ENCODE measurements at places on chromosomes 1 and 21. TPM values are rescaled to one million over a fixed set of nuclear protein-coding genes. Genes with fewer than 3 reads are reported as not detected.
A peak's percentile ranks its signal among the peaks of the same experiment; 100 is the strongest.

Gene XCL1
- not detected for total RNA-seq

Gene SLC1A7
- 0.29 TPM for total RNA-seq

Gene PCP4L1
- total RNA-seq, result 19.4 TPM

Gene TRIM58
- total RNA-seq, result not detected

Gene SPOCD1
- not detected for total RNA-seq

Gene CD5L
- not detected for total RNA-seq

Gene RIPPLY3
- not detected for total RNA-seq

Gene ADORA3
- total RNA-seq, result 0.29 TPM

Gene TRIM67
- not detected for total RNA-seq

- H3K4me3 ChIP-seq, result no peak overlapping the region
- peaks cover 55% of the 10 kb centered on the region for H3K36me3 ChIP-seq
- no peak overlapping the region for H3K27ac ChIP-seq
Measured at GRCh38 chr1:19623523-19623922, 20.6 kb upstream of the NBL1 start.

DNA sequence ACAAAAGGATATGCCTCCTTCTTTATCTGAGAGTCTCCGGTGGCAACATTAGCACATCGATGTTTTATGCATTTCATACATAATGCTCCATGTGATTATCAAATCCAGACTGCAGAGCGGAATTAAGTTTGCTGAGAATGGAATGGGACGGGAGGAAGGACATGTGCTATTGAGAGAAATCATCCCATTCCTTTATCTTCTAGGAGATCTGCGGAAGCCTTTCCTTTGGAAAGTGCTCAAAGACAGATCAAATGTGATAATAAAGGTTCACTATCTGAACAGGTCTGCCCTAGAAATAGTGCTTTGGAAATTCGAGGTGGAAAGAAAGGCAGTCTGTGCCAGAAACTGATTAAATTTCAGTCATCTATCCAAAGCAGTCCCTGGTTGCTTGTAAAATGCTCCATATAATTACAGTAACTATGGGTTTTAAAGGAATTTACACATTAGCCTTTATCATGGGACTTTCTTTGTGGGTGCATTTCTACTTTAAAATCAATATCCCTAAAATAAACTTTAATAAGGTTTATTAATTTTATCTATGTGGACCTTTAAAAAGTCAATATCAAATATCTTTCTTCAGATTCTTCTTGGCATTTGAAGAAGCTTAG, 473.5 kb upstream of the ADGRL2 start:
- H3K27me3 ChIP-seq, result no peaks in the 10 kb centered on the region
- H3K4me3 ChIP-seq, result no peak overlapping the region
- no peak for DNase-seq
- H3K36me3 ChIP-seq, result no peaks in the 10 kb centered on the region

GRCh38 chr1:157799996-157800395, 19.9 kb downstream of the FCRL1 start:
- no peak overlapping the region for H3K27ac ChIP-seq
- no peaks in the 10 kb centered on the region for H3K36me3 ChIP-seq
- DNase-seq, result no peak
- no peaks in the 10 kb centered on the region for H3K4me1 ChIP-seq
- no peaks in the 10 kb centered on the region for H3K27me3 ChIP-seq

DNA sequence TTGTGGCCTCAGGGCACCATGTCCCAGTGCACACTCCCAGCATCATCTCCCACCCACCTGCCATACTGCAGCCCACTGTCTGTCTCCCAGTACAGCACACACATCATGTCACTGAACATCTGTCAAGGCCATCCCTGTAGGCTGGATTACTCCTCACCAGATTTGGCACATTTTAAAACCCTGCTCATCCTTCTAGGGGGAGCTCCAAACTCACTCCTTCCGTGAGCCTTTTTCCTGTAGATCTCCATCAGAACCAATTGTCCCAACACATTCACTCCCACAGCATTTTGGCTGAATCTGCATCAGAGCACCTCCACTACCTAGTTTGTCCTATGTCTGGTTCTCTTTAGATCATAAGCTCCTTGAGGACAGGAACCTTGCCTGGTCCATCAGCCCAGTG, 58.6 kb upstream of the GRIK3 start:
- no peaks in the 10 kb centered on the region for H3K27me3 ChIP-seq
- H3K36me3 ChIP-seq, result no peaks in the 10 kb centered on the region
- H3K27ac ChIP-seq, result no peak overlapping the region
- DNase-seq, result no peak
- no peaks in the 10 kb centered on the region for H3K4me1 ChIP-seq

DNA sequence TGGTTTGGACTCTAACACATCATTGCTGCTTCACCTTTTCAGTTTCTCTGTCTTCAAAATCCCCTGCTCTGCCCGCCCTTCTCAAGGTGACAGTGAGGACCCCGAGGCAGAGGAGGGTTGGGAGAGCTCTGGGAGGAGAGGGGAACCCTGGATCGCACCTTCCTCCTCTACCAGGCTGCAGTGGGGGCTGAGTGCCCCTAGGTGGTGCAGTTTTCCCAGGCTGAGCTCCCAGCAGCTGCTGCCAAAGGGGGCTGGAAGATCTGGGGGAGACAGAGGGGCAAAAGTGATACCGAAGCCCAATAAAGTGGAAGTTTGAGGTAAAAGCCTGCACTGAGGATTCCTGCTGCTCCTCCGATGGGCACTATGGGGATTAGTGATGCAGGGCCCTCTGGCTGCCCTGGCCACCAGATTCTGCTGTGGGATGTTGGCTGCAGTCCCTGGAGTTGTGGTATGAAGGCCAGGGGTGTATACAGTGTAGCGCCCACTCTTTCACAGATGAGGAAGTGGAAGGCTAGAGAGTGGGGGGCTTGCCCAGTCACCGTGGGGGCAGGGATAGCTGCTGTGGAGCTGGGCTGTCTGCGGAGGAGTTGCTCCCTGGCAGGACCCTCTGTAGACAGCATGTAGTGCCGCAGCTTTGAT, 40.7 kb upstream of the SCMH1 start:
- DNase-seq, result peak; percentile 34
- no peaks in the 10 kb centered on the region for H3K36me3 ChIP-seq
- H3K27ac ChIP-seq, result no peak overlapping the region
- no peaks in the 10 kb centered on the region for H3K4me1 ChIP-seq

DNA sequence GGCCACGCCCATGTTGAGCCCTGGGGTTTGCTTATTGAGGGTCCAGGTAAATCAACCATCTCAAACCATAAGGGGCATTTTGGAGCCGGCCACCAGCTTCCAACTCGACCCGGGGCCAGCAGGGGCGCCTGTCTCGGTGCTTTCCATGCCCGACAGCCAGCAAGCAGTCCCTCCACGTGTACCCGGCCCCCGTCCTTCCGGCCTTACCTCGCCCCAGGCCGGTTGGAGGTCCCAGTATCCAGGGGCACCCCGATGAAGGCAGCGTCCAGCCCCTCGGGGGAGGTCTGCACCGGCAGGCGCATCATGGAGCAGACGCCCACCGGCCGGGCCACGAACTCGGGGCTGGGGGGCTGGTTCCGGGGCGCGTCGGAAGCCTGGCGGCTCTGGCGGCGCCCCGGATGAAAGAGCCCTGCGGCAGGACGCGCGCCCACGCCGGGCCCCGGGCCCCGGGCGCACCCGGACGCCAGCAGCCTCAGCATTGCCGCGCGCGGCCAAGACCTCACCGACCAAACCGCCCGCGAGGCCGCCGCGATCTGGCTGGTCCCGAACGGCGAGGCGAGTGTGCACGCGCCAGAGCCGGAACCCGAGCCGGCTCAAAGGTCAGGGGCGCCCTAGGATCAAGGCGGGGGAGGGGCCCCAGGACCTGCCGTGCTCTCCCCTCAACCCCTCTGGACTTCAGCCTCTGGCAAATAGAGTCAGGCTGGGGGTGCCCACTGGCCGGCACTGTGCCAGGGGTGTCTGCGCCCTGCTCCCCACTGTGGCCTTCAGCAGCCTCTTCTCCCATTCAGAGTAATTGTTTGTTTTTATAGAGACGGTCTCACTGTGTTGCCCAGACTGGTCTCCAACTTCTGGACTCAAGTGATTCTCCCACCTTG, at the start of gene AGMAT:
AGMAT (minus strand) TSS at position 563 of the 875 bp plus-strand sequence; CDS start at position 479, 84 bp downstream.
- H3K27ac ChIP-seq, result peak within 1 kb of the TSS; percentile 10
- peak within 1 kb of the TSS; percentile 54 for H3K4me3 ChIP-seq
- DNase-seq, result peak; percentile 77

DNA sequence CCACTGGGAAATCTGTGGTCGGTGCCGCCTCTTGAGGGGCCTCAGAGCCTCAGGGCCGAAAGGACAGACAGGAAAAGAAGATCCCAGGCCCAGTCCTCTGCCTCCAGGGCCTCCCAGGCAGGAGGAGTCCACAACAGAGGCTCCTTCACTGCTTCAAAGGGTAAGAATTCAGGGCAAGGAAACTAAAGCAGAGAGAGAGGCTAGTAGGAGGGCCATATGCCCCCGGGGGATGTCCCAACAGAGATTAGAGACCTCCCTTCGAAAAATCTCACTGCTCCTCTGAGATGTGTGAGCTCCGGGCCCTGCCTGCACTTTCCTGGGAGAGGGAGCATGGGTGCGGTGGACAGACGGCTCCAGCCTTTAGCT, 465.9 kb downstream of the NPHP4 start:
- no peaks in the 10 kb centered on the region for H3K4me1 ChIP-seq
- no peak overlapping the region for H3K4me3 ChIP-seq
- no peak for DNase-seq
- peaks cover 6% of the 10 kb centered on the region for H3K27me3 ChIP-seq

- no peaks in the 10 kb centered on the region for H3K36me3 ChIP-seq
- no peak for DNase-seq
- H3K27ac ChIP-seq, result no peak overlapping the region
- no peaks in the 10 kb centered on the region for H3K27me3 ChIP-seq
Measured at GRCh38 chr1:230621324-230622030, 20.8 kb upstream of the COG2 start.

DNA sequence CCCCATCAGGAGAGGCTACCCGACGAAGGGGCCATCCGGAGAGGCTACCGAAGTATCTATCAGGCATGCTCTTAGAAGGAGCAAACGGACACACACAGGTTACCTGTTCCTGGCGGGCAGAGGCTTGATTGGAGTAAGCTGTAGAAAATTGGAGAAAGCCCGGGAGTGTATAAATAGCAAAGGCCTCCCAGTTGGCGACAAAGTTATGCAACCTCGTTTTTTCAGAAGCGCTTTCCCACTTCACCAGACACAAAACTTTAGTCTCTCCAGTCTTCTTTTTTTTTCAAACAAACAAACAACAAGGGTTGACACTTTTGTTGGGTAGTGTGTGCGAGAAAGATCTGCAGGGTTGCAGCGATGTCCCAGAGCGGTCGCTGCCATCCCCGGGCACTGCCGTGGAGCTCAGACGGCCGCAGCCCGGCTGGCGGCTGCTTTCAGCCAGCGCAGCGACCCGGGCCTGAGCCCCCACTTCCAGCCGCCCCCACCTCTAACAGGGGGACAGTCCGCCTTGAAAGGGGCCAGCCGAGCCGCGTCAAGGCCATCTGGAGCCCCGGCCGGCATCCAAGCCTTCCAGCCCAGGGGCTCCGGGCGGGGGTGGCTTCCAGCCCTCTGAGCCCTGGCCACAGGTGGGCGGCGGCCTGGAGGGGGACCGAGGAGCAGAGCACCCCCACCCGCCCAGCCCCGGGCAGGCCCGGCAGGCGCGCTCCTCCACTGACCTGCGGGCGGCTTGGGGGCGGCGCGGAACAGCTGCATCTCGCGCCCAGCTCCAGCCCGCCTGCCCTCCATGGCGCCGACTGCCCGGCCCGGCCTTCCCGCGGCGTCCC, 616 bp downstream of the MCOLN3 start:
- peak overlapping the region; percentile 63 for H3K4me3 ChIP-seq
- H3K36me3 ChIP-seq, result no peaks in the 10 kb centered on the region
- peaks cover 20% of the 10 kb centered on the region for H3K4me1 ChIP-seq

- H3K36me3 ChIP-seq, result no peaks in the 10 kb centered on the region
- H3K27me3 ChIP-seq, result no peaks in the 10 kb centered on the region
- H3K4me1 ChIP-seq, result no peaks in the 10 kb centered on the region
- no peak overlapping the region for H3K4me3 ChIP-seq
Measured at GRCh38 chr1:208737922-208738321, 493.7 kb upstream of the PLXNA2 start.

- H3K4me3 ChIP-seq, result no peak overlapping the region
- no peak for DNase-seq
- H3K4me1 ChIP-seq, result no peaks in the 10 kb centered on the region
- no peaks in the 10 kb centered on the region for H3K27me3 ChIP-seq
Measured at GRCh38 chr1:71666609-71667008, 585.8 kb upstream of the ZRANB2 start.

- H3K27me3 ChIP-seq, result no peaks in the 10 kb centered on the region
- no peak overlapping the region for H3K4me3 ChIP-seq
- H3K36me3 ChIP-seq, result no peaks in the 10 kb centered on the region
- no peak overlapping the region for H3K27ac ChIP-seq
- no peak for DNase-seq
Measured at GRCh38 chr1:54566438-54567141, 18.6 kb downstream of the ACOT11 start.

Data from stomach (tissue), 19 donors.